ENCODE measurements at places on chromosomes 5 and 9.
A peak's percentile ranks its signal among the peaks of the same experiment; 100 is the strongest.

GRCh38 chr9:3848445-3849114 is 322.8 kb upstream of the RFX3 start:
- DNase-seq, result no peak

DNA sequence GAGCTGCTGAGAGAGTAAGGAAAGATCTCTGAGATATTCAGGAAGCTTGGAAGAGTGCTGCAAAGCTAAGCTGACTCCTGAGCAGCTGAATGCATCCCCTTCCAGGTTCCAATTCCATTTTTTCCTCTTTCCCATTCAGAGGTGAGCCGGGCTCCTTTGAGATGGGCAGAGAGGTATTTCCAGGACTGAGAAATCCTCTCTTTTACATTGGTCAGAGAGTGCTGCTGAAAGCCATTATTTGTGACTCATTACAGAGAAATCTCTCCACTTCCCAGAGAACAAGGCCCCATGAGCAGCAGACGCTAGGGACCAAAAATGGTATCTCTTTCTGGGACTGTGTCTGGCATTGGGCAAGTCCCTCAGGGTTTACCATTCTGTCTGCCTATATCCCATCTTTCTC is 3.7 kb downstream of the MCTP1 start:
- peak; percentile 56 for DNase-seq

GRCh38 chr9:129919277-129919676 is 84.0 kb downstream of the USP20 start:
- no peak for DNase-seq

GRCh38 chr5:5678909-5679308 is 256.4 kb downstream of the ICE1 start:
- peak; percentile 43 for DNase-seq

- no peak for DNase-seq
Observed at GRCh38 chr5:133847301-133847700, 121.1 kb downstream of the C5orf15 start.

- no peak for DNase-seq
Observed at GRCh38 chr5:74624501-74624900, 16.0 kb downstream of the ENC1 start.

DNA sequence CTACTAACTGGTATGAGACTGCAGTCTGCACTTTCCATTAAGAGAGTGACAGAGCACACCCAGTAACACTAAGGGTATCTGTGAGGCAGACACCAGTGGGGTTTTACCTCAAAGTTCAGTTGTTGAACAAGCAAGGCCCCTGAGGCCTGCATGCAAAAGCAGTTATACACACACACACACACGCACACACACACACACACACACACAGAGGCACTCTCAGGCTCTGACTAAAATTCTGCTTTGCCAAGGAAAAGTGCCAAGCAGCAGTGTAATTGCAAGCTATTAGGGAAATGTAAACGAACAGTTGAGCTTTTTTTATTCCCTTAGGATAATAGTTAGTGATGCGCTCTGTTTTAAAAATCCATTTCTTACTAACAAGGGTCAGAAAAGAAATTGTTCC is 377.1 kb downstream of the SPOCK1 start:
- DNase-seq, result peak; percentile 9

DNA sequence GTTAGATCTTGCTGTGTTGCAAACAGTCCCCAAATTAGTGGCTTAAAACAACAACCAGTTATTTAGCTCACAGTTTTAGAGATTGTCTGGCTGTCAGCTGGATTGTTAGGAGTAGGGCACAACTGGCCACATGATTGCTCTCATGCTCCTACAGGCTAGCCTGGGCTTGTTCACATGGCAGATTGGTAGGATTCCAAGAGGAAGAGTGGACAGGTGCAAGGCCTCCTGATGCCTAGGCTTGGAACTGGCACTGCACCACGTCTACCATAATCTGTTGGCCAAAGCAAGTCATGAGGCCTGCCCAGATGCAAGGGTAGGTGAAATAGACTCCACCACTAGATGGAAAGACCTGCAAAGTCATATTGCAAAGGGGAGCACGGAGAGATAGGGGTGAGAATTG is 76.4 kb downstream of the ACER2 start:
- DNase-seq, result no peak

- no peak for DNase-seq
Observed at GRCh38 chr9:34611251-34611810, 566 bp downstream of the RPP25L start.

GRCh38 chr5:151157426-151158286 is at the start of gene ANXA6:
TSS of gene ANXA6 (minus strand) at chr5:151157779. CDS start at chr5:151147901, 9,878 bp downstream.
- DNase-seq, result peak; percentile 86

DNA sequence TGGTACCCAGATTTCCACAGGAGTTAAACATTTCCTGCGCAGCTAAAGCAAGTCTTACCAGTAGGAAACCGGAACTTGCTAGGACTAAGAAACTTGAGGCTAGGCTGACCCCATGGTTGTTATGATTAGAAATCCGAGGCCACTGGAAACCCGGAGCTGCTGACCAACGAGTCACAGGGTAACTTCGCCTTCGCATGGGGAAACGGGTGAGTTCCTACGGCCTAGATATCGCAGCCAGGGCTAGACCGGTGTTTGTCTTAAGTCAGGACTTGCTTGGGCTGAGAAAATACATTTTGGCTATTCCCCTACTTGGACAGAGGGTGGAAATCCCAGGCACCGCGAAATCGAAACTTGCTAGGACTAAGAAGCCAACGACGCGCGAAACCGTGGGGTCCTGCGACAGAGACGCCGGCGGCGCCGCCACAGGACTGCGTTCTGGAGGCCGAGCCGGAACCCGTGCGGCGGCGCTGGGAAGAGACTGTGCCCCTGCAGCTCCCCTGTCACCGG is 1.6 kb upstream of the ANXA2R start:
- DNase-seq, result peak; percentile 79

- DNase-seq, result peak; percentile 84
Observed at GRCh38 chr5:115977988-115978387, 15.7 kb downstream of the LVRN start.

- DNase-seq, result no peak
Observed at GRCh38 chr5:143238620-143239019, 164.9 kb downstream of the NR3C1 start.

DNA sequence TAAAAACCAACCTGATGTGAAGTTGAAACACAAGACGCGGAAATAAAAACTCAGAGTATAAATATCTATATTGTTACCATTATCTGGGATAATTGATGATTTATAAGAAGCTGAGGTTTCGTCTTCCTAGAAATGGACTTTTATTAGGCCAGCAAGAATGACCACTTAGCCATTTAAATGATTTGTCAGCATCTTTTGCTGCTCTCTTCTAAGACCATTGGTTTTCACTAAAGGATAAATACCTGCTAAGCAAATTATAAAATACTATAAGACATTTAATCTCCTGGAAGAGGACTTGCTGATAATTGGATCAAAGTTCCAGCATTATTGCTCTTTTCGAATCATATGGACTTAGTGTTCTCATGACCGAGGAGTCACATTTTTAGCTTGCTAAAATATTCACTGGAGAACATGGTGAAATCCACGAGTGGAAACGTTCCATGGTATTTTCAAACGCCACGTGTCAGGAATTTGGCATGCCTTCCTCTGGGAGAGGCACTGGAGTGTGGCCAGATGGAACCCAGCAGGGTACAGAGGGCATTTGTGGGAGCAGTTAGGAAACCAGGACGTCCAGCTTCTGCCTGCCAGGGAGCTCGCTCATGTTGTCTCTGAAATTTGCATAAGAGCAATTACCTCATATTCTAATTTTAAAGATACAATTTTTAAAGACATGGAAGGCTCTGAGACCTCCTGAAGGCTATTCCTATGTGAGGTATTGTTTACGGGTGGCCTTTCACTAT is 43.1 kb downstream of the TNFAIP8 start:
- peak; percentile 19 for DNase-seq

GRCh38 chr5:130141659-130142320 is 237.5 kb downstream of the CHSY3 start:
- peak; percentile 63 for DNase-seq

DNA sequence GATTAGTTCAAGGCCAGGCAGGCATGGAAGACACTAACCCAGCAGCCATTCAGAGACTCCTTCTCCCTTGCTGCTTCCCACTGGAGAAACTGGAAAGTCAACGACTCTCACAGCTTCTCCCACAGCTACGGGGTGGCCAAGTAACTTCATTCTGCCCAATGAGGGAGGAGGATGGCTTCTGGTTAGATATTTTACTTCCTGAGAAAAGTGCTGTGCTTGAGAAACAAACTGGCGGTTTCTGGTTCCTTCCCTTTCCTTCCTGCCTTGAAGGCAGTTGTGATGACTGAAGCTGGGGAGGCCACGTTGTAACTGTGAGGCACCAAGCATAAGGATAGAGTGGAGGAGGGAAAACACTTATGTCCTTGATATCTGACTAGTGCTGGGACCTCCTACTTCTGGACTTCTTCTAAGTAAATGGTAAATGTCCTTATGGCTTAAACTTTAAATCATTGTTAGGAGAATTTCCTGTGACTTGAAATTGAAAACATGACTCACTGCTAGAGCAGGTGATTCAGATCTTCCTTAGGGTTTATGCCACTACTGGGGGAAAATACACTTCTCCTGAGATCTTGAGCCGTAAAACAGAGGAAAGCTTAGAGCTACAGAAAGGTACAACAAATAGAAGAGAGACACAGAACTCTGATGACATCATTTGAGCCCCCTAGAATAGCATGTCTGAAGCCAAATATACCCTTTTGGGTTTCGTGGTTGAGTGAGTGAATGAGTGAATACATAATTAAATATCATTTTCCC is 3.1 kb upstream of the GNPDA1 start:
- DNase-seq, result peak; percentile 23

DNA sequence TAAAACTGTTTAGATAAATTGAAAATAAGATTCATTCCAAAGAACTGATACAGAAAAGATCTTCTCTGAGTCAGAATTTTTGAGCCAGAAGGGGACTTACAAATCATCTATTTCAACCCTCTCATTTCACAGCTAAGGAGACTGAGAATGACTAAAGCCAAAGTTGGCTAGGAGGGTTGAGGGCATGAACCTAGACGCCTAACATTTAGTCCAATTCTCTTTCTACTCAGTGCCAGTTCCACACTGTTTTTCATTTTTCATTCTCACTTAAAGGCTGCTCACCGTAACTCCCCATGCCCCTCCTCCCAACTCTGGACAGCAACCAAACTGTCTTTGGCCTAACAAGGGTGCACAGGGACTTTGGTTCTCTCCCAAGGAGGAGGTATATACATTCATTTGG is 364.0 kb downstream of the NDUFS4 start:
- peak; percentile 14 for DNase-seq

DNA sequence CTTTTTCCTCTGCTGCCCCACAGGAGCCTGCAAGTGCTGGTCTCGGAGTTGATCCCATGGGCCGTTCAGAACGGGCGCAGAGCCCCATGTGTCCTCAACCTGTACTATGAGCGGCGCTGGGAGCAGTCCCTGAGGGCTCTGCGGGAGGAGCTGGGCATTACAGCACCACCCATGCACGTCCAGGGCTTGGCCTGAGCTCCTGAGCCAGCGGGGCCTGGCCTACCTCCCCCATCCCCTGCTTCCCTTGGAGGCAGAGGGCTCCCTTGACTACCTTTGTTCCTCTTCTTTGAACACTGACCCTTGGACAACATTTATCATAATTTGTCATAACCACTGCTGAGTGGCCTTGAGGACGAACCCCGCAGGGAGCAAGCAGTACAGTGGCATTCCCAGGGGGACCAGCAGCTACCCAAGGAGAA is 6.9 kb upstream of the SLC27A4 start:
- DNase-seq, result no peak

GRCh38 chr9:7906783-7907550 is 107.4 kb upstream of the DMAC1 start:
- DNase-seq, result peak; percentile 3

Measured in fibroblast of skin of back (primary cell).